ENCODE measurements at places on chromosomes 4 and X.

DNA sequence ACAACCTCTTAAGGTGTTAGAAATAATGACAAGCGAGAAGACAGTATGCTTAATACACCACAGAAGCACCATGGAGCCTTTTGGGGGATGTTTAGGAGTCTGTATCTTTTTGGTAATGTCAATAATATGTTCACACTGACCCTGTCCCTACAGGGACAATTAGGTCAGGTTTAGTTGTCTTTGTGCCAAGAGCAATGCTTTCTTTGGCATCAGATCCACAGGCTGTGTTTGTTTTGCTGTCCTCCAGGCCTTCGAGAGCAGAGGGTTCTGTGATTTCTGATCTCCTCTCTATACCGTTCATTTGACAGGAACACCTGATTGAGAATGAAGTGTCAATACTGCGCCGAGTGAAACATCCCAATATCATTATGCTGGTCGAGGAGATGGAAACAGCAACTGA, 153.8 kb downstream of the DCLK2 start:
- no peak for DNase-seq

GRCh38 chr4:40890764-40891163, 141.0 kb downstream of the NSUN7 start:
- DNase-seq = no peak

DNA sequence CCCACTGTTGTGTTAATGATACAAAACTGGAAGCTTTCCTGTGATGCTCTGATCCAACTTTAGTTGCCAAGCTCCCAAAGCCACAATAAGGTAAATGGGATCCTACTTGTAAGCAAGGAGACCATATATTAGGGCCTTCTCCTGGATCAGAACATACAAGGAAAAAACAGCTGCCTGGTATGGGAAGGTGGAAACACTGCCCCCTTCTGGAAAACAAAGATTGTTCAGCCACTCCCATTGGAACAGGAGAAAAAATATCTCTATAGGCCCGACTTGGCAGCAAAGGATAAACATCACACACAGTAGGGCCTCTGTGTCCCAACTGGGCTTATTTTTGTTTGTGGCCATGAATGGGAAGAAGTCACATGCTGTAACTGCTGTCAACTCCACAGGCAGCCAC, 166.5 kb downstream of the TBX22 start:
- no peak for DNase-seq

- DNase-seq = no peak
These were observed 863.6 kb downstream of the RPA4 start for GRCh38 chrX:97747346-97747745.

DNA sequence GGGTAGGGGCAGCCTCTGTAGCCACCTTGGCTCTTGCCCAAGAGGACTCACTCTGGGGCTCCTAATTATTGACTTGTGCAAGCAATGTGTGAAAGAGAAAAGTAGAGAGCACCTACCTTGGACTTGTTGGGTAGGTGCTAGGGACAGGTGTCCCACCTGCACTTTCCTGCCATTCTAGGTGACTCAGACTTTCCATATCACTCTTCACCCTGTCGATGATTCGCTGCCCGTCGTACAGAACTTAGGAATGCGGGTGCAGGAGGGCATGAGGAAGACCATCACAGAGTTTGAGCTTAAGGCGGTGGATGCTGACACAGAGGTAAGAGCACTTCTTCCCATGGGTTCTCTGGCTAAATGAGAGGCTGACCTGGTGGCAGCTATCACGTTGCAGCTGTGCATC, 87.3 kb upstream of the ANXA3 start:
- no peak for DNase-seq

GRCh38 chrX:72255445-72255844, 16.6 kb upstream of the ERCC6L start:
- DNase-seq = peak; percentile 62

- no peak for DNase-seq
These were observed 166.5 kb upstream of the PUDP start for GRCh38 chrX:7314425-7314824.

DNA sequence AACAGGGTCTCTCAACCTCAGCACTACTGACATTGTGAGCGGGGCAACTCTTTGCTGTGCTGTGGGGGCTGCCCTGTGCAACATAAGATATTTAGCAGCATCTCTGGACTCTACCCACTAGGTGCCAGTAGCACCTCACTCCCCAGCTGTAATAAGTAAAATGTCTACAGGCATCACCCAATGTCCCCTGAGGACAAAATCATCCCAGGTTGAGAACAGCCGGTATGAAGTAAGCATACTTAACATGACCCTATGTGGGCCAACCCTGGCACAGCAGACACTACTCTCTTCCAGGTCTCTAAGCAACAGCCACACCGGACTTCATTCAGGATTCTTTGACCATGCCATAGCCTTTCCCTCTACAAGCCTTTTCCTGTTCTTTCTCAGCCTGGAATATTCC, 10.5 kb upstream of the MGST2 start:
- DNase-seq = peak; percentile 55

DNA sequence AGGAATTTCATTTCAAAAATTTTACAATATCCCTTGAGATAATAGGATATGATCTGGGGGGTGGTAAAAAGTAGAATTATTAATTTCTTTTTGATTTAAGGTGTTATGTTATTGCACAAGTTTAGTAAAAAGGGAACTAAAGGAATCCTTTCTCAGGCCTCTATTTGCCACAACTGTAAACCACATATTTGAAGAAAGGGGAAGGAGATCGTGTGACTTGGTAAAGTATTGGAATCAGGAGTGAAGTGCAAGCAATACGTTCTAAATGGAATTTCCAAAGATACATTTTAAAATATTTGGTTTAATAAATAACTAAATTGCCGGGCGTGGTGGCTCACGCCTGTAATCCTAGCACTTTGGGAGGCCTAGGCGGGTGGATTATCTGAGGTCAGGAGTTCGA, 35.3 kb upstream of the SCRG1 start:
- DNase-seq = no peak

GRCh38 chr4:156956826-156957368, 14.7 kb downstream of the PDGFC start:
- DNase-seq = no peak

GRCh38 chrX:1500701-1501624, 36.0 kb downstream of the P2RY8 start:
- peak; percentile 66 for DNase-seq

DNA sequence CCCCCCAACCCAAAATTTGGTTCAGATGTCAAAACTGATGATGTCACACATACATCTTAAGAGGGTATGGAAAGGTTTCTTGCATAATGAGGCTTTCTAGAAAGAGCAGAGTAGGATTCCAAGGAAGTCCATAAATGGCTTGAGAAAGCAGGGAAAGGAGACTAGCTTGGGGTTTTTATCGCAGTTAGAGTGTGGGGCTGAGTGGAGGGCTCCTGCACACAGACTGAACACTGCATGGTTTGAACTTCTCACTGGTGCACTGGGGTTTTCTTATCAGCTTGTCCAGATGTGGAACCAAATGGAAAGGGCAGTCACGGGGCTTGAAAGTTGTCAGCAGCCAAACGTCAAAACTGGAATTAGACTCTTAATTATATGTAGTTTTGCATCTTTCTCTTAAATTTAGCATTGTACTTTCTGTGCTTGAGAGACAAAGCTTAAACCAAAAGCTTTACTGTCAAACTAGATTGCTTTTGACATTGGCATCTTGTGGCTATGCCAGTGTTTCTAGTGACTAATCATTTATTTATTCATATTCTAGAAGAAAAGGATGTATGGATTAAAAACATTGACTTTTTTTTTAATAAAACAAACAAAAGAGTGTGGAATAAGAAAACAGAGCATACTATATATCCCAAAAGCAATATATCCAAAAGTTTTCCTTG, 78.3 kb upstream of the STIM2 start:
- no peak for DNase-seq

- peak; percentile 92 for DNase-seq
These were observed 63.7 kb upstream of the PDGFRA start for GRCh38 chr4:54165438-54165837.

- no peak for DNase-seq
These were observed 14.4 kb upstream of the DCAF8L1 start for GRCh38 chrX:27995611-27996010.

DNA sequence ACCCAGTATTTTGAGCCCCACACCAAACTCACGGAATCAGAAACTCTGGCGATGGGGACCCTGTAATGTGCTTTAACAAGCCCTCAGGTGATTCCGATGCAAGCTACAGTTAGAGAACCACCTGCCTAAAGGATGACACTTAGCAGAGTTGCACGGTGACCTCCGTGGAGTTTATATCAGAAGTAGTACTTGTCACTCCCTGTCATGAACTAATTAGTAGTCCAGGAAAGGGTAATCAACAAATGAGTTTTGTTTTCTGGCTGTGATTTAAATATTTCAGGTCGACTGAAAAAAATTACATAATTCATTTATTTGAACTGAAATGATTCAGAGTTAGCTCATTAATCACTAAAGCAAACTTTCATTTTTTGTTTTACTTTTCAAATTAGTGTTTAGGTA, 56.4 kb downstream of the TMA16 start:
- DNase-seq = no peak

GRCh38 chrX:117641913-117642656, 474.5 kb downstream of the KLHL13 start:
- no peak for DNase-seq

GRCh38 chr4:36224972-36225903, 19.1 kb downstream of the ARAP2 start:
- DNase-seq = no peak

DNA sequence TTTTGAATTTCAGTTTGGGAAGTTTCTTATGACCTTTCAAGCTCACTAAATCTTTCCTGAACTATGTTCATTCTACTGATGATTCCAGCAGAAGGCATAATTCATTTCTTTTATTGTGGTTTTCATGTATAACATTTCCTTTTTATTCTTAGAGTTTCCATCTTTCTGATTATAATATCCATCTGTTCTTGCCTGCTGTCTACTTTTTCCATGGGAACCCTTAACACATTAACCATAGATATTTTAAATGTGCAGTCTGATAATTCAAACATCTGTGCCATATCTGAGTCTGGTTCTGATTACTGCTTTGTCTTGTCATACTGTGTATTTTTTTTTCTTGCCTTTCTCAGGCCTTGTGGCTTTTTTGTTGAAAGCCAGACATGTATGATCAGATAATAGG, 234.7 kb downstream of the COX7B2 start:
- no peak for DNase-seq

DNA sequence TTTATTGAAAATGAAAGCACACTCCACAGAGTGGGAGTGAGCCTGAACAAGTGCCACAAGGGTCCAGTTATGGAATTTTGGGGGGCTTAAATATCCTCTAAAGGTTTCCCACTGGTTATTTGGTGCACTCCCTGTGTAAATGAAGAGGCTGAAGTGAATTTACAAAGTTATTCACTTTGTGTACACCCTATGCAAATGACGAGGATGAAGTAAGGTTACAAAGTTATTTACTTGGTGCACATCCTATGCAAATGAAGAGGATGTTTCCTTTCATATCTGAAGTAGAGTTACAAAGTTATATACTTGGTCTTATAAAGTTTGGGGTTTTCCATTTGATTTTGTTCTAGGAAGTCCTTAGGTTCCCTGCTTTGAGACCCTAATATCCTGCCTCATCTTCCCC, 13.1 kb downstream of the NLRP2B start:
- DNase-seq = no peak

DNA sequence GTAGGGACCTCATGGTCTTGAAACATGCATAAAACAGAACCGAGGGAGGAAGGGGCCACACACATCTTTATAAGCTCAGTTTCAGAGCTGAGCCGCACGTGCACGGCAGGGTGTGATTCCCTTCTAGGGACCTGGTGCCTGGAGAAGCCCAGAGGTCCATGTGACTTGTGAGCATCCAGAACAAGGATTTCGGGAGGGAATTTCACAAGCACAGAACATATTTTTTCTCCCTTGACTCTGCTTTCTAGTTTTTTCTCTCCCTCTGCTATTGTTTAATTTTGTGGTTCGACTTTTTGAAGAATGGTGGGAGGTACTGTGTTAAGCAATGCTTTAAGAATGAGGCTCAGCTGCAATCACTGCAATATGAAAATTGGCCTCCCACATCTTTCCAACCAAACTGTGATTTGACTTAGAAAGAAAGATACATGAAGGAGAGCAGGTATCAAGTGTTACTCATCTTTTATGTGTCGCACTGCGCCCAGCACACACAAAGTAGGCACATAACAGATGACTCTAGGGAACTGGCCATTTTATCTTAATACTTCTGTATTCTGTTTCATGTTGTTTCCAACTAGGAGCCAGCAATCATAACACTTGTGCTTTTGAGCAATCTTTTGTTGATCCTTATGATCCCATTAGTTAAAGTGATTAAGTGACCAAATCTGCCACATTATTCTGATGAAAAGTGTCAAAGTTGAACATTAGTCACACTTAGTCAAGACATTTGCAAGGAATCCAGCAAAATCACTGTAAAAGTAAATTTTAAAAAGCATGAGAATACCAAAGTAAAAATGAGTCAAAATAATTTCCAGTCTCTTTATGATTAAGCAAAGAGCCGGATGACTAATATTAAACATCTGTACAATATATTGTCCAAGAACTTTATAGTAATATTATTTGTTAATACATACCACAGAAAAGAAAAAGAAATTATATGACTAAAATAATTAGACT, 86.4 kb downstream of the SHISA3 start:
- no peak for DNase-seq

GRCh38 chr4:18020145-18020670, 1.3 kb downstream of the LCORL start:
- peak; percentile 19 for DNase-seq

- DNase-seq = peak; percentile 75
These were observed 58.6 kb downstream of the DDX60L start for GRCh38 chr4:168421671-168422070.

- DNase-seq = peak; percentile 97
These were observed at the start of gene ZNF81 for GRCh38 chrX:47836164-47837072. Gene ZNF81, plus strand, starts transcription at chrX:47836902. Its CDS starts 9,366 bp downstream, at chrX:47846268.

DNA sequence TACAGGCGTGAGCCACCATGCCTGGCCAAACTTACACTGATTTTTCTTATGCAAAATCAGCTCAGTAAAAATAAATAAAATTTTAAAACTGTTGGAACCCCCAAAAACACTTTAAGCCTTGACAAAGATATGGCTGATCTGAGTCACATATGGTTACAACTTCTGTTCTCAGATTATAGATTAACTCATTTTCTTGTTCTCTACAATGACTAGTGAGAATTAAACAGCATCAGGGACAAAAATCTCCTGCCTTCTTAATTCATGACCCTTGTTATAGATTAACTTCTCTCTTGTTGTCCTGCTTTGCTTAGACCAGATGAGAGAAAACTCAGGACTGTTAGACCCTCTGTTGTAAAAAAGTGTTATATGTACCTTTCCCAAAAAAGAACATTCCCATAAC, 24.2 kb upstream of the EXOC1L start:
- no peak for DNase-seq

DNA sequence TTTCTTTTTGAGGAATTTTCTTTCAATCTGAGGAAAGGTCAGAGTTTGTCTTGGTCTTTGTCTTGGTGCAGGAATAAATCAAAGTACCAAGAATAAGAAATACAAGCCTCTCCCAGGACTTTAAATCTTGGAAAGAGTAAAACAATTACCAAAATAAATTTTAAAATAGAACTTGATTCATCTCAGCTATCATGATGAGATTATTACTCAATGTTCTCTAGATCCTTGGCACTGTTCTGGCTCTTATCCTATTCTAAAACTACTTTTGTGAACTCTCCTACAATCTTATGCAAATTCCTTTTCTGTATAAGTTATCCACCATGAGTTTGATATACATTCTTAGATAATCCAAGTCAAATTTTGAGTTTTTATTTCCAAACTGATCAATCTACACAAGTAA, 464.3 kb downstream of the PPARGC1A start:
- no peak for DNase-seq
